Colonic mucosa (tissue), 4 donors: ENCODE measurements at places on chromosomes 4 and X.
A peak's percentile ranks its signal among the peaks of the same experiment; 100 is the strongest.

DNA sequence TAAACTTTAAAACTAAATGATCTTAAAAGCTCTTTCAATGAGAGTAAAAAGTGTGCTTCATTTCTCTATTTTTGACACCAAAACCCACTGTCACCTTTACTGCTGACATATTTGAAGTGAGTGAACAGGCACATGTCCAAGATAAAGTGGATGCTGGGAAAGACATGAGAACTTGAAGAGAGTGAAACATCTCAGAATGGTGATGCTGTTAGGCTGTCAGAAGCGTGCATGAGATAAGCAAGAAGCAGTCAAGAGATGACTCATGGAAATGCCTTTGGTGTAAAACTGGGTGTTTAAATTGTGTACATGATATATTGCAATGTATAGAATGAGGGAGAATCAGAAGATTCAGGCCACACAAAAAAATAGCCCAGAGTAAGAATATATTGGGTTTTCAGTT lies 21.8 kb upstream of the GBA3 start:
- no peak for DNase-seq

DNA sequence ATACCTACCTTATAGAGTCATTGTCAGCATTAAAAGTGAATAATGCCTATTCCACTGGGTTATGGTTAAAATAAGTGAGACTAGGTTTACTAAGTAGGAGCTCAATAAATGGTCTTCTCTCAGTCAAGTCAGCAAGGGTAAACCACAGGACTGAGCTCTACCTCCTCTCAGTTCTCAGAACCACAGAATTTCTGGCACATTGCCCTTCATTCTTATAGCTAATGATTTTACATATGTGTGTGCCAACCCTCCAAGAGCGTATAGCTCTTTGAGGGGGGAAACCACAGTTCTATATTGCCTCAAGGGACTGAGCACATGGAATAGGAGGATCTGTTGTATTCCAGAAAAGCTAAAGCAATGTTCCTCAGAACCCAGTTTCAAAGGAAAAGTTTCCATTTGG lies 124.8 kb downstream of the ATG4A start:
- DNase-seq, result no peak

DNA sequence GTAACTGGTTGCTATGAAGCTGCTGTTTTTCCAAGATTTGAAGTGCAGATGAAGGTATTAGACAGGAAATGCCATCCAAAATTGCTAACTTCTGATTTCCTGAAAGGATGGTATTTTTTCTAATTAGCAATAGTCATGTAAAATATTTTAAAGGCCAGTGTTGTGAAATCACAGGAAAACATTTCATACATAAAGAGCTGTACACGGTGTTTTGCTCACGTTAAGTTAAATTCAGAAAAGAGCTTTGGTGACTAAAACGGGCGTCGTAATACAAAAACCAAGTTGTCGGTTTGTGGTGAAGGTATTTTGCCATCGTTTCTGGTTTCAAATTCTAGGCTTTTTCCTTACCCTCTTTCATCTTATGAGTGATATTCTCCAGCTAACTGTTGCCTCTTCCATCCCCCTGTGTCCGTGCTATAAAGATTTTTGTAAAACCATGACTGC lies 39.8 kb downstream of the AFF1 start:
- no peak for DNase-seq

GRCh38 chr4:82500435-82501153 lies 61.2 kb downstream of the TMEM150C start:
- no peak for DNase-seq

GRCh38 chr4:25970226-25970675 lies 56.2 kb downstream of the SMIM20 start:
- peak; percentile 29 for DNase-seq

DNA sequence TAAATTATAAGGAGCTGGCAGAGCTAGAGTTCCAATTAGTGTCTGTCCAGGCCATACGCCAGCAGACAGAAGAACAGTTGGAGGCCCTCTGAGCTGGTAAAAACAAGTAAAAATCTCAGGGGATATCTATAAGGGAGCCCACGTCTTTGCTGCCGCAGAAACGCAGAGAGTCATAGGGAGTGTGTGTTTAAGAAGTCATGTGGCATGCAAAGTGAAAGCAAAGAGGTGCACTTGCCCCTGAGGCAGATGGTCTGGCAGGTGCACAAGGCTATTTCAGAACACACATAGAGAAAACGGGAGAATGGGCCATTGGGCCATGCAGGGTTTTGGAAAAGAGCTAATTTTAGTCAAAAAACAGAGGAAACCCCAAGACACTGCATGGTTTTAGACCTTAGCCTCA lies 92.7 kb downstream of the NAP1L3 start:
- DNase-seq, result no peak

DNA sequence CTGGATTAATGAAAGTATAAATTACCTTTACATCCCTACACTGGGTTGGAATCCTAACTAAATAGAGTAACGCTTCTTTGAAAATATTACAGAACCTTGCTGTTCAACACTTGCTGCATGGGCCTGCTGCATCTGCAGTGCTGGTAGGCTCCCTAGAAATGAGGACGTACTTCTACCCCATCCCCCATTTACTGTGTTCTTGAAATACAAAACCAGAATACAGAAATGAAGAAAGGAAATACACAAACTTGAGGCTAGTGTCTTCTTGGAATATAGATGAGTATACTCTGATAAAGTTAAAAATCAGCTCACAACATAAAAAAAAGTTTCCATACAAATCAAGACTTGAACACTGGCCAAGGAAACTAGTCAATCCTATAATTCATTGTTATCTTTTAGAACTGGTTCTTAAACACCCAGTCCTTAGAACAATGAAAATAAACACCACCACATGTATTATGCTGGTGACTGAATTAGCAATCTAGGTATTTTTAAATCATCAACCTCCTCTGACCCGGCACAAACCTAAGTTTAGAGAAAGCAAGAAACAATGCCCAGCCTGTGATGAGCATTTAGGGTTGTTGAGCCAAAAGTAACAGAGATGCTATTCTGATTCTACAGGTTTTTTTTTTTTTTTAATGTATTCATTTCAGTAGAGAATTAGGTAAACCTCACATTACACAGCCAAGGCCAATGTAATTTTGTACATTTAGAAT lies 49.7 kb downstream of the ATP8A1 start:
- no peak for DNase-seq

DNA sequence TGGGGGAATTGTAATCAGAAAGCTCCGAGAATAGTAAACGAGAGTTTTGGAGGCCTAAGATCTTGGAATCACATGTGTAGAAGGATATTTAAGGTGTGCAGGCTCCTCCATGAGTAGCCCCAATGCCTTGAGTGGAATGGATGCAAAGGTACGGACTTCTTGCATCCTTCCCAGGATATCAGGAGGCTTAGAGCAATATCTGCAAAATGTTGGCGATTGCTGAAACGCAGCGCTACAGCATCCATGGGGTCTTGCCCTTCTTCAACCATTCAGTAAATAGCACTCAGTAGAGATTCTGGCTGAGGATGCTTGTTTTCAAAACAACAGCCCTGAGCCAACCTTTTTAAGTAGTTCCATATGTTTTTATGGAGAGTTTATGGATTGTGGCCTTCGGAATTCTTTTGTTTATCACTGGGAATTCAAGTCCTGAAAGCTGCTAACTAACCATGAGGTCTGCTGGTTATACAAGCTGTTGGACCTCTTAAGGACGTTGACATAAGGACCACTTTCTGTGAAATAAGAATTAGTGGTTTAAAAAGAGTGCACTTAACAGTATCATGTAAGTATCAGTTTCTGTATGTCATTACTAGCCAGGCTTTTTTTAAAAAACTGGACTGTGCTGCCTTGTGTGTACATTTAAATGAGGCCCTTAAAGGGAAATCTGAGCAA lies 228.8 kb upstream of the PGRMC2 start:
- DNase-seq, result no peak

- DNase-seq, result no peak
Observed at GRCh38 chrX:115367455-115367854, 77.9 kb downstream of the LUZP4 start.

- no peak for DNase-seq
Observed at GRCh38 chr4:155929833-155930232, 23.8 kb downstream of the CTSO start.

GRCh38 chrX:41288641-41289040 lies 45.3 kb upstream of the DDX3X start:
- DNase-seq, result no peak

DNA sequence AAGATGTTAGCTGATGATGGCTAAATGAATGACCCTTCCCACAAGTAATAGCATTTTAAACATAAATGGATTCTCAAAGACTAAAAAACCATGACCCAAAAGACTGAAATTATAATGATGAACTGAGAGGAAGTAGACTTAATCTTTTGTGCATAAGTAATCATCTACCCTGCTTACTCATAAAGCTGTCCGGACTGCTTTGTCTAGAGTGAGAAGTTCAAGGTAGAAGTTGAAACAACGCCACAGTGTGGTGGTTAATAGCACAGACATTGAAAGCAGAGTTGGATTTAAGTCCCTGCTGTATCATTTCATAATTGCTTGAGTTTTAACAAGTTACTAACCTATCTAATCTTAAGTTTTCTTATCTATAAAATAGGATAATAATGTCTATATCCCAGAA lies 346.6 kb downstream of the CENPC start:
- no peak for DNase-seq

DNA sequence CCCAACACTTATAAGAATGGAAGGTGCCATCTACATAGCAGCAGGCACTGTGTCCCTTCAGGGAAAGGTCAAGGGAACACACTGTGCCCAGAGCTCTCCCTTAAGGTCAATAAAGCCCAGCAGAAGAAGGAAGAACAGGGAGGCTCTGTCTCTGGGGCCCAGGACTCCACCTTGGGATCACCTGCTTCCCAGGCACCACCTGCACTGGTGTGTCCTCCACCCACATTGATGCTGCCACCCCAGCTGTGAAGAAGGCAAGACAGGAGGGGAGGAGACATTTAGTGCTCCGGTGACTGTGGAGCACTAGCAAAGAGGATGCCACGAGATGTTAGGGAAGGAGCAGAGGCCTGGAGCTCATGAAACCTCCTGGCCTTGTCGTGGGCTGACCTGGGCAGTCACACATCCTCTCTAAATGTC lies 53.4 kb downstream of the FHDC1 start:
- DNase-seq, result no peak
